ENCODE measurements at places on chromosomes 4 and X. TPM values are rescaled to one million over a fixed set of nuclear protein-coding genes. Genes with fewer than 3 reads are reported as not detected.

Gene GPAT3
- not detected for polyA plus RNA-seq

Gene IGFBP7
- polyA plus RNA-seq = not detected

Gene EPHA5
- polyA plus RNA-seq = not detected

Gene HTN1
- polyA plus RNA-seq = not detected
